Spinal cord (tissue), 10 donors: ENCODE measurements at places on chromosomes 3 and 15. TPM values are rescaled to one million over a fixed set of nuclear protein-coding genes. Genes with fewer than 3 reads are reported as not detected.

Gene STARD9
- 17.3 TPM for total RNA-seq

Gene MAGI1
- total RNA-seq = 86.3 TPM

Gene GPR27
- 10.8 TPM for total RNA-seq

Gene LMAN1L
- 0.11 TPM for total RNA-seq

Gene HRG
- not detected for total RNA-seq

Gene SPINK8
- 1.0 TPM for total RNA-seq

Gene RNF13
- total RNA-seq = 108 TPM

Gene IDH3A
- total RNA-seq = 98.7 TPM

Gene ACP3
- 1.5 TPM for total RNA-seq

Gene EPHB3
- total RNA-seq = 11.7 TPM

Gene WDR93
- 0.69 TPM for total RNA-seq

Gene PYGO1
- 33.6 TPM for total RNA-seq

Gene CPN2
- total RNA-seq = not detected

Gene SPESP1
- 7.6 TPM for total RNA-seq

Gene BOC
- 57.0 TPM for total RNA-seq

Gene ZNF80
- 0.06 TPM for total RNA-seq

Gene MAPKAPK3
- total RNA-seq = 12.4 TPM

Gene GOLGA8R
- 5.5 TPM for total RNA-seq

Gene CACNA2D3
- 14.1 TPM for total RNA-seq

Gene ACAP2
- 197 TPM for total RNA-seq

Gene PRSS50
- total RNA-seq = 0.50 TPM

Gene SCAP
- total RNA-seq = 63.9 TPM

Gene PLSCR2
- not detected for total RNA-seq

Gene FAM81A
- total RNA-seq = 19.4 TPM

Gene MST1
- 31.6 TPM for total RNA-seq

Gene PSTPIP1
- 3.3 TPM for total RNA-seq

Gene GALNT15
- total RNA-seq = 10.4 TPM

Gene LXN
- total RNA-seq = 25.5 TPM

Gene IL17RE
- 1.1 TPM for total RNA-seq

Gene ARNT2
- 78.6 TPM for total RNA-seq

Gene NR1I2
- total RNA-seq = 0.50 TPM

Gene SI
- not detected for total RNA-seq

Gene NANOGP8
- total RNA-seq = not detected

Gene GRK7
- total RNA-seq = 0.22 TPM

Gene AMT
- total RNA-seq = 16.4 TPM

Gene SST
- total RNA-seq = 29.2 TPM
